ENCODE measurements at places on chromosomes 3 and 15.

- no peak for DNase-seq
These were observed 74.3 kb downstream of the B3GNT5 start for GRCh38 chr3:183327343-183327742.

DNA sequence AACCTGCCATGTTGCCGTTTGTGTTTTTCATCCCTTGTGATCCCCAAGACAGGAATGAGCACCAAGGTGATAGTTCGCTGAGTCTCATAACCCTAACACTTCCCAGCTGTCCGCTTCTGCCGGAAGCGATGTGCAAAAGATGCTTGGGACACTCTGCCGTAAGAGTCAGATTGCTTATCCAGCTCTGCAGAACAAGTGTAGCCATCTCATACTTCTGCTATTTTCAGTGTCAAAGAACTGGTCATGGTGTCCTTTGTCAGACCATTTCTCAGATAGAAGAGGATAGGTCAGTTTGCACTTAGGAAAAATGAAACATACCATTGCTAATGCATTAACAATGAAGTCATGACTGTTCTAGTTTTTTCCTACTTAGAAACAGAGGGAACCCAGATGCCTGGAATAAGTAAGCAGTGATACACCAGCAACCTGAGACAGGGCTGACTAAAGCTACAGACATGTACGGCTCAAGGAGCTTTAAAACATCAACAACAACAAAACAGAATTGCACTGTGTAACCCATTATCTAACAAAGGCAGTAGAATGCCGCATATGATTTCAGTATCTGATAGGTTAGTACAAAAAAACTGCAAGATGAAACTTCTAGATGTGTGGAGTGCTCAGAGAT, 134.0 kb upstream of the IL12A start:
- no peak for DNase-seq

GRCh38 chr15:59138243-59138642, 33.3 kb downstream of the CCNB2 start:
- DNase-seq: peak; percentile 48

- DNase-seq: no peak
These were observed 217.8 kb downstream of the SOX2 start for GRCh38 chr3:181929501-181929900.

GRCh38 chr15:31510057-31510456, 183.4 kb downstream of the KLF13 start:
- no peak for DNase-seq
